LHCN-M2 (cell line): ENCODE measurements at places on chromosomes 11 and 22. TPM values are rescaled to one million over a fixed set of nuclear protein-coding genes. Genes with fewer than 3 reads are reported as not detected.

DNA sequence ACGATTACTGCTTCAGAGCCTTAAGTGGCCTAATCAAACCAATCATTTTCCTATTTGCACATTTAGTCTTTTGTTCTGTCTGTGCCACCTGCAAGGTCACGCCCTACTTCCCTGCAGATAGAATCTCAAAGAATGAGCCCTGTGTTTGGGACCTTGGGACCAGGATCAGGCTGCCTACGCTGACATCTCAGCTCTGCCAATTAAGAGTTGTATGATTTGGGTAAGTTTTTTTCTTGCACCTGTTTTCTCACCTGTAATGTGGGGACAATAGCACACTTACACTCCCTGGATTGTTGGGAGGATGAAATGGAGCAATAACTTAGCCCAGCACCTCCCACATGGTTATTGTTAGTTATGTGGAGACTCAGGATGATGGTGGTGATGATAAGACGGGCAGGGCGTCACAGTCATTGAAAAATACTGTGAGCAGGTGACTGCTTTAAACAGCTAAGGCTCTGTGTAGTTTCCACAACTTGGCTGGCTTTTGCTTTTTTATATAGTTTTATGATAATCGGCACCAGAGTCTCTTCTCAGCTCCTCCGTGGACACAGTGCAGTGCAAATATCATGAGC, 155.0 kb downstream of the ADAMTS15 start:
- no peak for DNase-seq

GRCh38 chr11:77060234-77060633, 6.5 kb upstream of the CAPN5 start:
- DNase-seq = no peak

DNA sequence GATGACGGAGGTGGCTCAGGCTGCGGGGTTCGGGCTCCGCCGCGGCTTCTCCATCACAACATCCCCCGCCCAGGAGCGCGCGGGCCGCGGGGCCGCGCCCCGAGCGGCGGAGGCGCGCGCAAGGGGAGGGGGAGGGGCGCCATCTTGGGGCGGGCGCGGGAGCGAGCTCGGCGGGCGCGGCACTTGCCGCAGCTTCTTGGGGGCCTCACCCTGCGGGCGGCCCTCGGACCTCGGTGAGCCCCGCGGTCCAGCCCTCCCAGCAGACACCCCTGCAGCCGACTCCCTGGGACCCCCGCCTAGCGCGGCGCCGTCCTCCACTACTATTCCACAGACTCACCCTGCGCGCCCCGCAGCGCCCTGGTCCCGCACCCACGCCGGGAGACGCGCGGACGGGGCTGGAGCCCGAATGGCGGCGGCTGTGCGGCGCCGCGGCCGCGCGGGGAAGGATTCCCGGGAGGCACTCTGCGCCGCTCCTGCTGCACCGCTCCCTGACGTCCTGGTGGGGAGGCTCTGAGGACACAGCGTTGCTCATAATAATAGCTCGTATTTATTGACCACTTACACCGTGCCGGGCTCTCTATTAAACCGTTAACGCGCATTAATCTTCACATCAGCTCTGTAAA, at the start of gene APBB1:
Gene APBB1 (minus strand): TSS at position 86 of the 623 bp plus-strand sequence. CDS start 7,747 bp downstream, outside the sequence.
- DNase-seq = peak; percentile 33

- DNase-seq = no peak
These were observed 131.2 kb downstream of the OSBP2 start for GRCh38 chr22:30825711-30826505.

DNA sequence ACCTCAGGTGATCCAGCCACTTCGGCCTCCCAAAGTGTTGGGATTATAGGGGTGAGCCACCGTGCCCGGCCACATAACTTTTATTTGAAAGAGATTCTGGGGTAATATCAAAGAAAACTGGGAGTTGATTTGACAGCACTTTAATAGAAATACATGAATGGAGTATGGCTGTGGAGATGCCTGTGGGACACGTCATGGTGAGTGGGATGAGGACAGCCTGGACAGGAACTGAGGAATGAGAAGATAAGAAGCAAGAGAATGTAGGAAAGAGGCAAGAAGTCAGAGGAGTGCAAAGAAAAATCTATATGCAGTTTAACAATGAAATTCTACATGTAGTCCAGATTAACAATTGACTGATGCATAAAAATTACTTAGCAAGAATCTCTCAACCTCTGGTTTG, 31.0 kb downstream of the SLC22A6 start:
- DNase-seq = no peak

- DNase-seq = no peak
These were observed 1408.4 kb upstream of the TENM4 start for GRCh38 chr11:80849253-80849652.

- DNase-seq = peak; percentile 63
These were observed 148.6 kb downstream of the LDLRAD3 start for GRCh38 chr11:36092314-36093030.

DNA sequence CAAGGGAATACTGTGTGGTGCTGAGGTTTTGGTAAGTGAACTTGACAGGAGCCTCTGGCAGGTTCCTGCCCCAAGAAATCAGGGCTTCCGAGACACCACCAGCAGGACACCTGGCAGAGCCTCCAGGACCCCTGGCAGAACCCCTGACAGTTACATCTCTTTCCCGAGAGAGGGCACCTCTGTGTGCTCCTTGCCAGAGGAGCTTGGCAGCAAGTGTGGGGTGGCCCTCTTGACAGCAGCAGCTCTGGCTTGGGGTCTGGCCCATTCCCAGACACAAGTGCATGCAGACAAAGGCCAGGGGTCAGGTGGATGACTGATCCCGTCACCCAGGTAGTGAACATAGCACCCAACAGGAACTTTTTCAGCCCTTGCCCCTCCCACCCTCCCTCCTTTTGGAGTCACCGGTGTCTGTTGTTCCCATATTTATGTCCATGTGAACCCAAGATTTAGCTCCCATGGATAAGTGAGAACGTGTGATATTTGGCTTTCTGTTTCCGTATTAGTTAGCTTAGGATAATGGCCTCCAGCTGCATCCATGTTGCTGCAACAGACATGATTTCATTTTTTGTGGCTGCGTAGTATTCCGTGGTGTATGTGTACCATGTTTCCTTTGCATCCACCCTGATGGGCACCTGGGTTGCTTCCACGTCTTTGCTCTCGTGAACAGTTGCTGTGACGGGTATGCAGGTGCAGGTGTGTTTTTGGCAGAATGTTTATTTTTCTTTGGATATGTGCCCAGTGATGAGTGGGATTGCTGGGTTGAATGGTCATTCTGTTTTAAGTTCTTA, 21.2 kb upstream of the OSBPL5 start:
- DNase-seq = no peak

- DNase-seq = no peak
These were observed 15.8 kb upstream of the MRGPRD start for GRCh38 chr11:68996376-68997123.

DNA sequence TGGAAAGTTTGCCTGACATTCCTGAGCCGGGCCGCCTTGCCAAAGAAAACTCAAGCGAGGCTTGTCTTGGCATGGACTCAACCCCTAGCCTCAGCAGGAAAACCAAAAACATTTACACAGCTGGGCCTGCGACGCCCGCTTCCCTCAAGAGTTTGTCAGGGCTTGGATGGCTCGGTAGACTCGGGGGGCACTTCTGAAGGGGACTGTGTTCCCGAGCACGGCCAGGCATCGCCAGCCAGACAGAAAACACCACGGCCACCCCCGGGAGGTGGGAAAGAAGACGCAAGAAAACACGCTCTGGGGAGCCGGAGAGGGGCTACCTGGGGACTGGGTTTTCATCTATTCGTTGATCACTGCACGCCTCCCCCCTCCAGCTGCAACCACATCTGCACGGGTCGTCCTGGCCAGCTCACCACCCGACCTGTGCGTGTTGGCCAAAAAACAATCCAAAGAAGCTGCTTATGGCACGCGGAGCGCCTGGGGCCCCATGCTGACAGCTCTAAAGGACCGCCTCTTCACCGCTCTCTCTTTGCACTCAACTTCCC, 380.7 kb downstream of the MN1 start:
- DNase-seq = peak; percentile 90

PLAAT2 gene
- not detected in 2 replicates for total RNA-seq

FJX1 gene
- total RNA-seq = 52.2 and 73.8 TPM in 2 replicates

SLC29A2 gene
- total RNA-seq = not detected in 2 replicates

DDX25 gene
- total RNA-seq = under 0.01 TPM in 1 of 2 replicates, not detected in the other
